ENCODE measurements at places on chromosomes 3 and 15.

DNA sequence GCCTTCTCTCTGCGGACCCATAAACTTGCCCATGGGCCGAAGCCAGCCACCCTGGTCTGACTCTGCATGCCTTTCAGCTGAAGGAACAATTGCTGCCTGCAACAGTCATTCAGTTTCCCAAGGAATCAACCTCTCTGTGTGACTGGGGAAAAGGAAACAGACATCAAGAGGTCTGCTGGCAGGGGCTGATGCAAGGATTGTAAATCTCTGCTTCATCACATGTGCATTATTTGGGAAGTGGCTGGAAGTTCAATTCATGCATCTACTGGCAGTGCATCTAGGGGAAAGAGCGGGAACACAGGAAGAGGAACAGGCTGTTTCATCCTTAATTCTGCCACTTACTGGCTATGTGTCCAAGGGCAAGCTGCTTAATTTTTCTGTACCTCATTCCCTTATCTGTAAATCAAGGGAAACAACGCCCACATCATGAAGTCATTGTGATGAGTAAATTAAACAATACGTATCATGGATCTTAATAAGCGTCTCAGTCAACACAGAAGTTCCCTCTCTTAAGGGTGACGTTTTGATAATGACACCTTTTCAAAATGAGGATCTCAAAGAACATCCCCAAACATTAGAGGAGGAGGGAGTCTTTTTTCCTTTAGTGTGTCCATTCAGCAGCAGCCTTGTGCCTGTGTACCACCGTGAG lies 17.4 kb upstream of the ADPGK start:
- no peaks in the 10 kb centered on the region for H3K27me3 ChIP-seq
- DNase-seq = no peak
- no peaks in the 10 kb centered on the region for H3K36me3 ChIP-seq
- H3K27ac ChIP-seq = no peak overlapping the region
- no peak overlapping the region for H3K4me3 ChIP-seq
- H3K4me1 ChIP-seq = peaks cover 10% of the 10 kb centered on the region

GRCh38 chr3:106299300-106300098 lies 430.7 kb upstream of the CBLB start:
- no peaks in the 10 kb centered on the region for H3K36me3 ChIP-seq
- no peaks in the 10 kb centered on the region for H3K4me1 ChIP-seq
- DNase-seq = no peak
- H3K27ac ChIP-seq = no peak overlapping the region
- no peak overlapping the region for H3K4me3 ChIP-seq

DNA sequence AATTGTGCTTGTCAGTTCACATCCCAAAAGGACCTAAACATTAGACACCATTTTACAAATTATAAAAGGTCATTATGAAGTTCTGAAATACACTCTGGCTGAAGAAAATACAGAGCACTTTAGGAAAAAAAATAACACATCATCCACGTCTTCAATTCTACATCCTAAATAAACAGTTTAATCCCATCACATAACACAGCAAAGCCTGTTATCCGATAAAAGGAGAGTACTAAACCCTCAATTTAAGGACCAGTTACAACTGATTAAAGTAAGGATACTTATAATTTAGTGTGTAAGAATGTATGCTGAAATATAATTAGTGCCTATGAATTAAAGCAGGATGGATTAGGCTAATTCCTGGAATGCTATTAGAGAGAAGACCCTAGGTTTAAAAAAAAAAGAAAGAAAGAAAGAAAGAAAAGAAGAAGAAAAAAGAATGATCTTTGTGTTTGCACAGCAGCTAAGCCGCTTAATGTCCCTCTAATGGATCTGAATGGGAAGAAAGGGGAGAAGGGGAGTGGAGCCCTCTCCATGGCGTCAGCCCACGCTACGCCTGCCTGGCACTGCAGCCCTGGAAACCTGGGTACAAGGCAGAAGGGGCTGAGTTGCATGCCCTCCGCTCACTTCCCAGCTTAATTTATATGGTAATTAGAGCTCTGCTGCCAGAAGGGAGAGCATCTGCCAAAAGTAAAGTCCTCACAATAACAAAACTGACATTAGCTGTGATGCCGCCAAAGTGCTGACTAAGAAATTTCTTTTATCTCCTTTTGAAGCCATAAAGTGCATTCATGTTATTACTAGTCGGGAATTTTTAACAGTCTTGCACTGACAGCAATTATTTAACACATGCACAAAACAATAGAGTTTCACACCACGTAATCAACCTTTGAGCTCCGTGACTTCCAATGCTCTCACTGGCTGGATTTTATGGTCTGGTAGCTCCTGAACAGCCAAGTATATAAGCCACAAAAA lies 90.0 kb downstream of the FSIP1 start:
- DNase-seq = no peak
- no peak overlapping the region for H3K27ac ChIP-seq
- H3K4me1 ChIP-seq = peaks cover 3% of the 10 kb centered on the region
- H3K27me3 ChIP-seq = no peaks in the 10 kb centered on the region
- no peak overlapping the region for H3K4me3 ChIP-seq

DNA sequence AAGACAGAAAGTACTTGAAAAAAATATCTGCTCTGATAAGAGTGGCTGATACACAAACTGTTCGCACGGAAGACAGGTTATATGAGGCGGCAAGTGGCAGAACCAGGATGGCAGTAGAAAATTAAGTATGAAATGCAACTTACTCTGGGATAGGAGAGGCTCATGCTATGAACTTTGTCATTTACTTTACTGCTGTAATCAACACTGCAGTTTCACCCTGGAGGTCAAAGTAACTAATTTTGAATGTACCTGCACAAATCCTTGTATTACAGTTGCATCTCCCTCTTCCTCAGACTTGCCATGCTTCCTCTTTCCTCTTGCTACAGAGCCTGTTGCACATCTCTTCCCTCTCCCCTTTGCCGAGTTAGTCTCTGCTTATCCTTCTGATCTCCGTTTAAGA lies 38.8 kb downstream of the HACL1 start:
- no peaks in the 10 kb centered on the region for H3K27me3 ChIP-seq
- DNase-seq = no peak
- H3K27ac ChIP-seq = no peak overlapping the region
- no peaks in the 10 kb centered on the region for H3K4me1 ChIP-seq

- no peaks in the 10 kb centered on the region for H3K4me1 ChIP-seq
- no peak overlapping the region for H3K4me3 ChIP-seq
- H3K27me3 ChIP-seq = no peaks in the 10 kb centered on the region
- no peak overlapping the region for H3K27ac ChIP-seq
- no peaks in the 10 kb centered on the region for H3K36me3 ChIP-seq
These were observed 33.8 kb downstream of the MUC4 start for GRCh38 chr3:195777975-195778374.

DNA sequence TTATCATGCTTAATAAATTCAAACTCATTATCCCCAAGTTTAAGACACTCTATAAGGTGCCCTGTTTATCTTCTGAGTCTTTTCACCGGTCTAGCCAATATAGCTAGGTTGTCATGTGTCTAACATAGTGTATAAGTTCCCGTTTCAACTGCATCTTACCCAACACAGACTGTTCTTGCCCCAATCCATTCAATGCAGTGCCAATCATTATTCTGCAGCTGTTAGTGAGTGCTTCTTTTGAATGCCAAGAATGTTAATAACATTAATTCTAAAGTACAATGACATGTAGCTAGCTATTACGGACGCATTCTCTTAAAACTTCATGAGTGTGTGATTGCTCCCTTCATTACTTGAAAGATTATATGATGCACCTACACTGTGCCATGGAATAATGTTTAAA lies 646.4 kb upstream of the NR2F2 start:
- no peaks in the 10 kb centered on the region for H3K4me1 ChIP-seq
- no peak overlapping the region for H3K4me3 ChIP-seq
- no peaks in the 10 kb centered on the region for H3K36me3 ChIP-seq
- H3K27me3 ChIP-seq = no peaks in the 10 kb centered on the region
- H3K27ac ChIP-seq = no peak overlapping the region

DNA sequence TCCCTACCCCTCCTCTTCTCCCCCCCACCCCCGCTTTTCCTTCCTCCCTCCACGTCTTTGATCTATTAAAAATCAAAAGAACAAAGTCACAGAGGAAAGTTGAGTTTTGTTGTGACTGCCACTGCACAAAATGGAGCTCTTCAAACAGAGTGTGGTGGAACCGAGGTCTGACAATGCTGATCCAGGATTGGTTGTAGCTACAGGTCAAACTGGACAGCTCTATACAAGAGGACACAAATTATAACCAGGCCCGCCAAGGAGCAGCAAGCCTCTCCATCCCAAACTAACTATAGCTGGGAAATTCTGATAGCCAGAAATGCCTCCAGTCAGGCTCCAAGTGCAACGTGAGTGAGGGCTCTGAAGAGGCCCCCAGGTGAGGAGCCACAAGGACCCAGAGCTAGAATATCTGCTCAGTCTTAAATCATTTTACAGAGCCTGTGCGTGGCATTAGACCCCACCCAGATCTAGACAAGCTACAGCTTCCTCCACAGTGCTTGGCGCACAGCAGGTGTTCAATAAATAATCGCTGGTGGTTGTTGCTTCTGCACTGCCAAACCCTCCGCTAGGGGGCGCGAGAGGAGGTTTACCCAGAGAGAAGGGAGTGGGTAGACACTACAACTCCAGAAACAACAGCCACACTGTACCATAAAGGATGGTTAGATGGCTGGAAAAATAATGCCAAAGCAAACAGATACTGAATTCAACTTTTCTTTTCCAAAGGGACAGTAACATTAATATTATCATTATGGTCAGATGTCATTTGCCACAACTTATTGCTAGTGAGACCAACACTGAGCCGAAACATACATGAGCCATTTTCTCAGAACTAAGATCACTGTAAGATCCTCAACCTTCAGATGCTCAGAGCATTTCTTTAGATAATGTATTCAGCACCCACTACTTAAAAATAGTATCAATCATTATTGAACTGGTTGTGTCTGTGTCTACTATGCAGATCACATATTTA lies 44.6 kb downstream of the ZIC4 start:
- peak; percentile 39 for DNase-seq
- peaks cover 99% of the 10 kb centered on the region for H3K27me3 ChIP-seq
- no peak overlapping the region for H3K27ac ChIP-seq
- no peaks in the 10 kb centered on the region for H3K36me3 ChIP-seq

DNA sequence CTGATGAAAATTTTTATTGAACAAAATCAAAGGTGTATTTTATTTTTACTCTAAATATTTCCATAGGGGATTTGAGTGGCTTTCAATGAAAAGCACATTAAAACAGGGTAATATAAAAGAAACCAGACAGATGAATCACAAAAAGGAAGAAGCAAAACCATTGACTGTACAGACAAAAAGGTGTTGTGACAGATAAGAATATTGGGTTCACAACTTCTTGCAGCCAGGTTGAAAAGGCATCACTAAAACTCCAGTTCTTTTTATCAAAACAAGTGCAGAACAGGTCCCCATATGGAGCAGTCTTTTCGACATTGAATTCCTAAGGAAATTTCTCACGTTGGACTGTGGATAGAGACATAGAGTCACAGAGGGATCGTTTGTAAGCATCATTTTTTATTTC lies 53.8 kb downstream of the AGTR1 start:
- no peak overlapping the region for H3K27ac ChIP-seq
- no peaks in the 10 kb centered on the region for H3K27me3 ChIP-seq
- no peak for DNase-seq
- no peaks in the 10 kb centered on the region for H3K36me3 ChIP-seq
- no peak overlapping the region for H3K4me3 ChIP-seq

GRCh38 chr3:72320955-72321303 lies 527.3 kb downstream of the SHQ1 start:
- H3K27me3 ChIP-seq = no peaks in the 10 kb centered on the region
- no peaks in the 10 kb centered on the region for H3K36me3 ChIP-seq
- H3K4me1 ChIP-seq = no peaks in the 10 kb centered on the region
- H3K4me3 ChIP-seq = no peak overlapping the region

DNA sequence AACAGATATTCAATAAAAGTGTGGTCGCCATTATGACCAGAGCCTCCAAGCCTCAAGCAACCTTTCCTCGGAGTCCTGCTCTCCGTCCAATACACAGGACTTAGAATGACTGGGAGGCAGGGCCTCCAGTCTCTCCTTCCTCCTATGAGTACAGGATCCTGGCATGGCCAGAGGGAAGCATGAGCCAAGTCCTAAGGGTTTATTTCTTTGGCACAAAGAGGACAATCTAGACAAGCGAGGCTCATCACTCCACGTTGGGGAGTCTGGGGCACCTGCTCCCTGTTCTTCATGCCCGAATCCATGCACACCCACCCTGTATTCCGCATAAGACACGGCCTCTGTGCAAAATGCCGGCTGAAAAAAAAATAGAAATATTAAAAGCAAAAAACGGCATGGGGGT lies 6.8 kb downstream of the PRRT3 start:
- H3K36me3 ChIP-seq = no peaks in the 10 kb centered on the region
- no peak for DNase-seq
- peaks cover 13% of the 10 kb centered on the region for H3K4me1 ChIP-seq
- H3K27ac ChIP-seq = peak overlapping the region; percentile 89
- H3K4me3 ChIP-seq = no peak overlapping the region
- H3K27me3 ChIP-seq = no peaks in the 10 kb centered on the region

DNA sequence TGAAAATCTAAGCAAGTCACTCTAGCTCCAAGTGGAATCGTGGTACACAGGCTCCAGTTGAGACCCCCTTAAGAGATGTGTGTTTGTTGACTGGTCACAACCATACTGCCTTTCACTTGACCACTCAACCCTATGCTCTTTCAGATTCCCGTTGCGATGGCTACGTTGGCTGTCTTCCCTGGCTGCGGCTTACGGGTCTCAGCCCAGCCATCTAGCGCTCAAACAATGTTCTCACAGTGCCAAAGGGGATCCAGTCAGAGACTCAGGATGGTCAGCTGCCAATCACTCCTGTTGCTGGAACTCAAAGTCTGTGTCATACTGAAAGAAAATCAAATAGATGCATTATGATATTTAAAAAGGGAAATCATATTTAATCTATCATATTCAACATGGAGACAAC lies 237.6 kb downstream of the ITPR1 start:
- H3K36me3 ChIP-seq = no peaks in the 10 kb centered on the region
- H3K27ac ChIP-seq = no peak overlapping the region
- H3K27me3 ChIP-seq = no peaks in the 10 kb centered on the region
- no peak overlapping the region for H3K4me3 ChIP-seq
- no peak for DNase-seq

DNA sequence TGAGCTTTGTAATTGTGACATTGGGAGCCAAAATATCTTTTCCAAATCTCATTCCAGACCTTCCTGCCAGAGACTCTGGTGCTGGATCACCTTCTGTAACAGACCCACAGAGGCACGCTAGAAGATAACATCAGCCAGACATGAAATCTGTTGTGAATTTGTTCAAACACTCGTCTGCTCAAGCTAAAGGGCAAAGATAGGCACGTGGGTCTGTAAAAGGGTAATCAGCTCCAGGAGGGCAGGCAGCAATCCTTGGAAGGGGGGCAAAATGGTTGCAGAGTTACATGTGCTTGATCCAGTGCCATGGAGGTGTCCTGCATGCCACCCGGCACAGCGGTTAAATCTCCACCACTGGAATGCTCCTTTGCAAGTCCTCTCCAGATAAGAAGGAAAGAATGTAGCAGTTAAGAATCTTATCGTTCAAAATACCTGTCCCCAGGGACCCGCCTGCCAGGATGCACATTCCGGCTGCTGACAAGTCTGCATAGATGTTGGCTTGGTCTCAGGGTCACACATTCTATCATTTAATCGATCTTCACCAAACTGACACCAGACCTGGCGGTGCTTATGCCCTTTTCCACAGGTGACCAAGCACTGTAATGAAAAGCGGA lies 74.8 kb downstream of the ADAMTS9 start:
- no peaks in the 10 kb centered on the region for H3K4me1 ChIP-seq
- no peak overlapping the region for H3K4me3 ChIP-seq
- no peaks in the 10 kb centered on the region for H3K36me3 ChIP-seq
- DNase-seq = no peak

GRCh38 chr3:107981471-107982111 lies 109.2 kb downstream of the CD47 start:
- DNase-seq = no peak
- H3K27me3 ChIP-seq = no peaks in the 10 kb centered on the region

Data from transverse colon (tissue), 4 donors.